ENCODE measurements at places on chromosomes 5 and 9.

GRCh38 chr5:17398431-17398830 is 99.6 kb upstream of the TAF11L2 start:
- no peak overlapping the region for H3K27ac ChIP-seq
- H3K27me3 ChIP-seq: peaks cover 2% of the 10 kb centered on the region
- DNase-seq: no peak
- peaks cover 3% of the 10 kb centered on the region for H3K4me1 ChIP-seq

DNA sequence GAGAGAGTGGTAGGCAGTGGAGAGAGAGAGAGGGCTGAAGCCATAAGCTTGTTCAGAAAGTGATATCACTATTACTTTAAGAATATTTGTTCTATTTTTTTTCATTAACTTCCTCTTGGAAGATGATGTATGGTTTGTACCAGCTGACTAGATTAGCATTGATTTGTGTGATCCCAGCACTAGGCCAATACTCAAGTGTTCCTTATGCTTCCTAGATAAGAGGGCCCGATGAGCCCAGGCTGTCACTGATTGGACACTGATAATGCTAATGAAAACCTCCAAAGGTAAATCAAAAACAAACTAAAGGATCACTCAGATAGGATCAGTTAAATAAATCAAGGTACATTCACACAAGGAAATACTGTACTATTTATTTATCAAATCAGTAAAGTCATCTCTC is 52.7 kb upstream of the OTULINL start:
- H3K36me3 ChIP-seq: no peaks in the 10 kb centered on the region
- H3K27ac ChIP-seq: no peak overlapping the region
- H3K4me1 ChIP-seq: no peaks in the 10 kb centered on the region

GRCh38 chr9:135151757-135152613 is 64.5 kb downstream of the OLFM1 start:
- no peak overlapping the region for H3K4me3 ChIP-seq
- H3K27me3 ChIP-seq: no peaks in the 10 kb centered on the region
- no peak for DNase-seq
- no peak overlapping the region for H3K27ac ChIP-seq
- H3K4me1 ChIP-seq: no peaks in the 10 kb centered on the region
- H3K36me3 ChIP-seq: no peaks in the 10 kb centered on the region

DNA sequence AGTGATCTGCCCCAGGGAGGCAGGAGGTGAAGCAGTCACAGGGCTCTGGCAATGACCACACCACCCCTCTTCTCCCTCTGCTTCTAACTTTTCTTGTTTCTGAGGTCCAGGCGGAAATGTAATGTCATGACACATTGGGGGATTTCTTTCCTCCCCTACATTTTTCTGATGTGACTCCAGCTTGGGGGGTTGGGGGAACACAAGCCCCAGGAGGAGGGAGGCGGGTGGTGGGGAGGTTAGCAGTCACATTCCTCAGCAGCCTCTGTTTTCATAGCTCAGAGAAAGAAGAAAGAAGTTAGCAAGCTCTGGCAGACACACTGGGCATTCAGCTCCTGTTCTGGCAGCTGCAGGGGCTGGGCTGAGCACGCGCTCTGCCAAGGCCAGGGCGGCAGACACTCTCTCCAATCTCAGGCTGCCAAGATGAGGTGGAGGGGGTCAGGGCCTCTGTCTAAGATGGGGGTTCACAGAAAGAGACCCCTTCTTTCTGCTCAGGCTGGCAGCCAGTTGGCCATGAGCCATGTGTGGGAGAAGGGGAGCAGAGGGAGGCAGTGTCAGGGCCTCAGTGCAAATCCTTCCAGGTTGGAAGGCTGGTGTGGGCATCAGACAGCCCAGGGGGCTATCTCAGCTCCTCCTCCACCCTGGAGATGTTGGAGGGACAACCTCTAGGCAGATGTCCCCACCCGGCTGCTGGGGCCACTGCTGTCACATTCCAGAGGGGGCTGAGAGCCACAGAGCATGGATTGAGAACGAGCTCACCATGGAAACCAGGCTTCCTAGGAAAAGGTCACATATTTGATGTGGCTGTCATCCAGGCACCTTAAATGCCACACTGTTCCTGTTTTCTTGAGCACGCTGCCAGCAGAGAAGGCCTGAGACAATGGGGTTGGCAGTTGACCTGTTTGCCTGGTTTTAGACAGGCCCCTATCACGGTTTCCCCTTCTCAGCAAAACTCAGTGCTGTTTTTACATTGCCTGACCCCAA is 20.1 kb upstream of the PFDN1 start:
- no peaks in the 10 kb centered on the region for H3K27me3 ChIP-seq
- H3K4me1 ChIP-seq: peaks cover 14% of the 10 kb centered on the region
- DNase-seq: no peak
- H3K36me3 ChIP-seq: no peaks in the 10 kb centered on the region
- no peak overlapping the region for H3K4me3 ChIP-seq
- no peak overlapping the region for H3K27ac ChIP-seq

GRCh38 chr9:87816036-87816435 is 66.6 kb upstream of the SPATA31E1 start:
- H3K4me1 ChIP-seq: peaks cover 11% of the 10 kb centered on the region
- H3K27ac ChIP-seq: no peak overlapping the region
- DNase-seq: no peak

GRCh38 chr9:133960568-133961129 is 31.5 kb downstream of the VAV2 start:
- H3K36me3 ChIP-seq: peaks cover 2% of the 10 kb centered on the region
- no peaks in the 10 kb centered on the region for H3K27me3 ChIP-seq
- H3K4me1 ChIP-seq: peaks cover 25% of the 10 kb centered on the region
- no peak overlapping the region for H3K4me3 ChIP-seq
- H3K27ac ChIP-seq: no peak overlapping the region

- H3K4me3 ChIP-seq: no peak overlapping the region
- H3K4me1 ChIP-seq: peaks cover 27% of the 10 kb centered on the region
- no peaks in the 10 kb centered on the region for H3K27me3 ChIP-seq
- no peak for DNase-seq
- H3K36me3 ChIP-seq: peaks cover 15% of the 10 kb centered on the region
Observed at GRCh38 chr5:78889369-78890140, 95.6 kb downstream of the ARSB start.

DNA sequence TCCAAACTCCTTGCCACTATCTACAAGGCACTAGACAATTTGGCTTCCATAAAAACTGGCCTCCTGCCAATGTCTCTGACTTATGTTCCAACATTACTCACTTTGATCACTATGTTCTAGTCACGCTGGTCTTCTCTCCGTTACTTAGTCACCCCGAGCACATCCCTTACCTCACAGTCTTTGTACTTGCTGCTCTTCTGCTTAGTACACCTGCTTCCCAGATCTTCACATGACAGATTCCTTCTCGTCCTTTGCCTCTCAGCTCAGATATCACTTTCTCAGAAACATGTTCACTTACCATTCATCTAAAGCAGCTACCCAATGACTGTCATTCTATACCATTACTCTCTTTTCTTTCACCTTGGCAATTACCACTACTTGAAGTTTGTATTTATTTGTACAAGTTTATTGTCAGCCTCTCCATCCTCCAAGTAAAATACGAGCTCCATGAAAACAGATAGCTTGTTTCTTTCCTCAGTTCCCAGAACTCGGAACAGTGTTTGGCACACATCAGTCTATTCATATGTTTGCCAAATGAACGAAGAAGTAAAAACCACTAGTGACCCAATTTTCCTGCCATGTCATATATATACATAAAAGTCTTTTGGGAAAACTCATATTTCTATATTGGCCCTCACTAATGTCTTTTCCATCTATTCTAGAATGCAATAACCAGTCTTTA is 5.9 kb upstream of the SLC22A5 start:
- no peaks in the 10 kb centered on the region for H3K27me3 ChIP-seq
- no peak overlapping the region for H3K4me3 ChIP-seq
- no peaks in the 10 kb centered on the region for H3K4me1 ChIP-seq
- H3K36me3 ChIP-seq: peaks cover 4% of the 10 kb centered on the region

DNA sequence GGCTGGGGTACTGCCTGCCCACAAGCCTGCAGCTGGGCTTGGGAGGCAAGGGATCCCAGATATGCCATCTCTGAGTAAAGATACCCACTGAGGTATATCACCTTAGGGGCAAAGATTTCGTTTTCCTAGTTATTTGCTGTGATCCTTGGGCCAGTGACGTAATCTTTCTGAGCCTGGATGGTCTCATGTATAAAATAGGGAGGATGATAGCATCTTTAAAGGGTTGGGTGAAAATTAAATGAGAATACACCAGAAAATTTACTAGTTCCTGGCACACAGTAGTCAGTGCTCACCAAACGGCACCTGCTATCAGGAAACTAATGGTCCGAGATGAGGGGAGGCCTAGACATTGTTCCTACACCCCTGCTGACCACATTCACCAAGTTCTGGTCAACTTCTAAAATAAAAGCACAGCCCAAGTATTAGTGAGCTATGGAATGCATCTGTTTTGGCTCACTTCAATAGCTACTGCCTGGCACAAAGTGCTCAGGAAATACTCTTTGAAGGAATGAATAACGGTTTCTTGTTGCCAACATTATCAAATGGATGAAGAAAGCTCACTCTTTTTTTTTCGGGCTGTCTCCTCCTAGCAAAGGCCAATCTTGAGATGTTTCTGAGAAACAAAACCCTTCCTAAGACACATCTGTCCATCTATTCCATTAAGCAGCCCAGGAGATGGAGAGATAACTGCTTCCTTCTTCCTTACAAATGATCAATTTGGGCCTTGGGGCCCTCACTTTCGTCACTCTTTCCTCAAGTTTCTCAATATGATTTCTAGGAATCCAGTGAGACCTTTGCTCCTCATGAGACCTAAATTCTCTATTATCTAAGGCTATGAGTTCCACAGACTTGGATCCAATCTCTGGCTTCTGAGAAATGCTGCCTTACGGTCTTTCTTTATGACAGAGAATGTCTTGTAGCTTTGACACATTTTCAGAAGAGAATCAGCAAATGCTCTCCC is 98.2 kb downstream of the DPYSL3 start:
- no peak overlapping the region for H3K4me3 ChIP-seq
- no peaks in the 10 kb centered on the region for H3K36me3 ChIP-seq
- no peaks in the 10 kb centered on the region for H3K4me1 ChIP-seq
- DNase-seq: no peak
- H3K27me3 ChIP-seq: no peaks in the 10 kb centered on the region
- H3K27ac ChIP-seq: no peak overlapping the region

GRCh38 chr5:177142778-177143177 is 9.2 kb downstream of the NSD1 start:
- H3K4me1 ChIP-seq: peaks cover 28% of the 10 kb centered on the region
- peaks cover 55% of the 10 kb centered on the region for H3K36me3 ChIP-seq
- no peak overlapping the region for H3K4me3 ChIP-seq
- peak overlapping the region; percentile 23 for H3K27ac ChIP-seq

GRCh38 chr9:94911986-94912635 is 185.6 kb downstream of the AOPEP start:
- no peaks in the 10 kb centered on the region for H3K36me3 ChIP-seq
- no peak overlapping the region for H3K27ac ChIP-seq
- H3K27me3 ChIP-seq: no peaks in the 10 kb centered on the region
- no peak for DNase-seq
- peaks cover 11% of the 10 kb centered on the region for H3K4me1 ChIP-seq
- H3K4me3 ChIP-seq: no peak overlapping the region

GRCh38 chr9:127347831-127348776 is 48.9 kb upstream of the SLC2A8 start:
- no peak overlapping the region for H3K4me3 ChIP-seq
- DNase-seq: no peak
- peaks cover 4% of the 10 kb centered on the region for H3K27me3 ChIP-seq
- no peaks in the 10 kb centered on the region for H3K36me3 ChIP-seq

DNA sequence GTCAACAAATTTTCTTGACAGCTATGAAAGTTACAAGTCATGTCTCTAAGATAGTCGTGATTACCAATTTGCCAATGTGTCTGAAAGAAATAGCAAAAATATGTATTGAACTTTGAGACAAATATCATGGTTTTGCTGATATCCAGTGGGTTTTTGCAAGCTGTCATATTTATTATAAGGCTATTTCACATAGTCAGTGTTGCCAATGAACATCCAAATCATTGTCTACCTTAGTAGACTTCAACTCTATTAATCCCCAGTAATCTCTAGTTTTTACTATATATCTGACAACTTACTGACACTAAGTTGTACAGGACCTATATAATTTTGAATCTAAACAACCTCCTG is 203.2 kb downstream of the TSSK1B start:
- no peaks in the 10 kb centered on the region for H3K27me3 ChIP-seq
- peaks cover 9% of the 10 kb centered on the region for H3K4me1 ChIP-seq
- H3K27ac ChIP-seq: no peak overlapping the region

DNA sequence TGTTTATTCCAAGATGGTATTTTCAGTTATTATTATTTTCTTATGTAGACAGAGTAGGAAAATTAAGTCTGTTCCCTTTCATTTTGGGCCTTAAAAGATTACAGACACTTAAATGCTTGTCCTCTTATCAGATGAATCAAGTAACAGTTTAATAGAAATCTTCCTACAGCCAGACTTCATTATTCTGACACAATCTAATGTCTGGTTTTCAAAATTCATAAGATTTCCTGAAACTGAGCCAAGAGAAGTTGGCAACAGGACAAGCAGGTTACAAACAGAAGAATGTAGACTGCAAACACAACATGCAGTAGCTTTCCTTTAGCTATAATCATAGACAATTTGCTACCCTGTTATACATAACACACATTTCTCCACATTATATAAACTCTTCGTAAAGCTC is 130.5 kb downstream of the FBXL17 start:
- DNase-seq: no peak
- H3K27ac ChIP-seq: no peak overlapping the region
- no peak overlapping the region for H3K4me3 ChIP-seq
- no peaks in the 10 kb centered on the region for H3K4me1 ChIP-seq

DNA sequence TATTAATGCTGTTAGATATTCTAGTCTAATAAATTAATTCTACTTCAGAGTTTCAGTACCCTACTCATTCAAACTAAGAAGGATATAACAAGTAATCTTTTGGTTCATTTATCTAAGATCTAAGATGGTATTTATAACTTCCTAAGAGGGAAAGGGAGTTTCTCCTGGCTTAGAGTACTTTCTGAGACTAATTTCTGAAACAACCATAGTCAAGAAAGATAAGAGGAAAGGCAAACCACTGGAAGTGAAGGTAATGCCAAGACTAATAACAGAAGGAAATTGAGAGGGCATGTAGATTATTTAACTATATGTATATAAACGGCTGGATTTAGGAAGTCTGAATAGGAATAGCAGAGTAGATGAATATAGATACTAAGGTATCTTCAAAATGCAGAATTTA is 112.4 kb upstream of the ACOT12 start:
- peaks cover 3% of the 10 kb centered on the region for H3K36me3 ChIP-seq
- no peaks in the 10 kb centered on the region for H3K27me3 ChIP-seq
- DNase-seq: no peak
- H3K4me3 ChIP-seq: no peak overlapping the region
- H3K4me1 ChIP-seq: peaks cover 2% of the 10 kb centered on the region
- no peak overlapping the region for H3K27ac ChIP-seq

GRCh38 chr5:39211773-39212172 is 7.6 kb downstream of the FYB1 start:
- H3K36me3 ChIP-seq: no peaks in the 10 kb centered on the region
- no peaks in the 10 kb centered on the region for H3K27me3 ChIP-seq
- DNase-seq: no peak
- H3K4me3 ChIP-seq: peak overlapping the region; percentile 75
- H3K27ac ChIP-seq: peak overlapping the region; percentile 95

GRCh38 chr9:29928072-29928471 is 2354.8 kb upstream of the C9orf72 start:
- no peak overlapping the region for H3K27ac ChIP-seq
- H3K36me3 ChIP-seq: no peaks in the 10 kb centered on the region
- no peak overlapping the region for H3K4me3 ChIP-seq
- DNase-seq: no peak

GRCh38 chr9:6096821-6097220 is 81.4 kb upstream of the RANBP6 start:
- no peak overlapping the region for H3K4me3 ChIP-seq
- peaks cover 5% of the 10 kb centered on the region for H3K27me3 ChIP-seq
- DNase-seq: no peak

- H3K27ac ChIP-seq: no peak overlapping the region
- DNase-seq: no peak
- no peaks in the 10 kb centered on the region for H3K27me3 ChIP-seq
- H3K36me3 ChIP-seq: no peaks in the 10 kb centered on the region
- H3K4me1 ChIP-seq: peaks cover 2% of the 10 kb centered on the region
Observed at GRCh38 chr9:92507005-92507404, 24.7 kb upstream of the ASPN start.

Measured in activated naive CD8-positive, alpha-beta T cell treated with anti-CD3 and anti-CD28 coated beads, Interleukin-2, amount 50 U/mL, for 24 hours (primary cell).